Chondrocyte (in vitro differentiated cells): ENCODE measurements at places on chromosomes 7 and 10. TPM values are rescaled to one million over a fixed set of nuclear protein-coding genes. Genes with fewer than 3 reads are reported as not detected.
A peak's percentile ranks its signal among the peaks of the same experiment; 100 is the strongest.

DNA sequence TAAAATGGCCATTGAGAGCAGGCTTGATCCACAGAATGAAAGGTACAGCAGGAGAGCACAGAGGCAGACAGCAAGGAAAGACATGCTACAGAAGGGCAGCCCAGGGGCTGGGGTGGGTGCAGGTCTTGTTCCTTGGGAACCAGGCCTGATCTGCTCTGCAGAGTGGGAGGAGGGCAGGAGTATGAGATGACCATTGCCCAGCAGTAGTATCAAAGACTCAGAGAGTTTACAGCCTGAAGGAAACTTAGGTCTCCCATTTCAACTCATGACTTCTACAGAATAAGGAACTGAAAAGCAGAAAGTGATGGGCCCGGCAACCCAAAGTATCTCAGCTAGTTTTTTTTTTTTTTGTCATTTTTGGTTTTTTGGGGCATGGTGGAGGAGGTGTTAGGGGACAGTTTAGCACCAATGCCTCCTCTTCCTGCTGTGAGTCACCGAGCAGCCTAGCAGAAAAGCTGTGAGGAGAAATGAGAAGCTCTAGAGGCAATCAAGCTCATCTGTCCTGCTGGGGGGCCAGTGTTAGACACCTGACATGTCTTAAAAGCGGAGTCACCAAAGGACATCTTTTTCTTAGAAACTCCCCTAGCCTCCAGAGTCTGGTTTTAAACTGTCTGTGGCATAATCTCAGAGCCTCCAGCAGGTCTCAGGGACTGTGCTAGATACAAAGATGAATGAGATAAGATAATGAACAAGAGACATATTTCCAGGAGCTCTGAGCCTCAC is 34.3 kb upstream of the HERPUD2 start:
- peaks cover 28% of the 10 kb centered on the region for H3K4me1 ChIP-seq
- no peak for DNase-seq
- peak overlapping the region; percentile 86 for H3K27ac ChIP-seq
- no peak overlapping the region for H3K4me3 ChIP-seq

GRCh38 chr10:92384741-92385140 is 93.8 kb downstream of the MARCHF5 start:
- H3K27ac ChIP-seq, result no peak overlapping the region
- H3K36me3 ChIP-seq, result no peaks in the 10 kb centered on the region
- H3K4me1 ChIP-seq, result peaks cover 4% of the 10 kb centered on the region
- no peak overlapping the region for H3K4me3 ChIP-seq

GRCh38 chr10:113056030-113056429 is 106.0 kb downstream of the TCF7L2 start:
- H3K27me3 ChIP-seq, result no peaks in the 10 kb centered on the region
- no peak for DNase-seq
- H3K36me3 ChIP-seq, result no peaks in the 10 kb centered on the region
- H3K4me3 ChIP-seq, result peak overlapping the region; percentile 33
- H3K4me1 ChIP-seq, result peaks cover 35% of the 10 kb centered on the region
- H3K27ac ChIP-seq, result no peak overlapping the region

DNA sequence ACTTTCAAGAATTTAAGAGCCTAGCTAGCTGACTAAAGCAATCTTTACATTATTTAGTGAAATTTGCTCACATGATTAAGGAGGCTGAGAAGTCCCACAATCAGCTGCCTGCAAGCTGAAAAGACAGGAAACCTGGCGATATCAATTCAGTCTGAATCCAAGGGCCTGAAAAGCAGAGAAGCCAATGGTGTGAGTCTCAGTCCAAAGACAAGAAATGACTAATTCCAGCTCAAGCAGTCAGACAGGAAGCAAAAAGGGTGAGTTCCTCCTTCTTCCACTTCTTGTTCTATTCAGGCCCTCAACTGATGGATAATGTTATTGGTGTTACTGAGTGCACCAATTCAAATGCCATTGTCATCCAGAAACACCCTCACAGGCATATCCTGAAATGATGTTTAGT is 1231.6 kb upstream of the CELF2 start:
- H3K27me3 ChIP-seq, result peaks cover 2% of the 10 kb centered on the region
- no peak overlapping the region for H3K27ac ChIP-seq
- no peaks in the 10 kb centered on the region for H3K4me1 ChIP-seq

The PROSER2 gene
- total RNA-seq, result 15.2 to 23.8 TPM (median 15.6 TPM) in 3 replicates

The CYP26A1 gene
- 0.47 to 1.9 TPM (median 0.49 TPM) in 3 replicates for total RNA-seq

The MAGI2 gene
- 5.8 to 11.8 TPM (median 6.0 TPM) in 3 replicates for total RNA-seq

DNA sequence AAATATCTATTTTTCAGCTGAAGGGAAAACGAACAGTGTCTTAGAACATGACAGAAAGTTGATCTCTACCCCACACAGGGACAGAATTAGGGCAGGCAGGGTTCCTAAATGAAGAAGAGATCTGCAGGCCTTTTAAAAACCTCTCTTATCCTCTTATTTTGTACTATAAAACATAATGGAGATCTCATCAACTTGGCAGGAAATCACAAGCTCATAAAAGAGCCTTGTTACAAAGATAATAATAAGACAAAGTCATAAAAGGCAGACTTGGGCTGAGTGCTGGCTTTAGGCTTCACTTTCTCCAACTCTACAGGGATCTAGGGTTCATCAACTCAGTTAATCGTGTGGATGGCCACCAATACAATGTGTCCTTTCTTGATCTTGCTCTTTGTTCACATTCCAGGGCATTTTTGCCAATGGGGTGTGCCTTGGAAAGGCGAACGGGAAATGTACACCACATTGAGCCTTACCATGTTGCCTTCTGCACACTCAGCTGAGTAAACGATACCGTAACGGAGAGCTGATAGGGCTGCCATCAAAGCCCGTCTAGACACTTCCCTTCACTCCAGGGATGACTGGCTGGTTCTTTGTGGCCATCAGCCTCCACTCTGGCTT is 7.1 kb upstream of the TEX36 start:
- H3K27me3 ChIP-seq, result peaks cover 35% of the 10 kb centered on the region
- no peak overlapping the region for H3K27ac ChIP-seq
- H3K4me3 ChIP-seq, result no peak overlapping the region
- peaks cover 7% of the 10 kb centered on the region for H3K4me1 ChIP-seq

DNA sequence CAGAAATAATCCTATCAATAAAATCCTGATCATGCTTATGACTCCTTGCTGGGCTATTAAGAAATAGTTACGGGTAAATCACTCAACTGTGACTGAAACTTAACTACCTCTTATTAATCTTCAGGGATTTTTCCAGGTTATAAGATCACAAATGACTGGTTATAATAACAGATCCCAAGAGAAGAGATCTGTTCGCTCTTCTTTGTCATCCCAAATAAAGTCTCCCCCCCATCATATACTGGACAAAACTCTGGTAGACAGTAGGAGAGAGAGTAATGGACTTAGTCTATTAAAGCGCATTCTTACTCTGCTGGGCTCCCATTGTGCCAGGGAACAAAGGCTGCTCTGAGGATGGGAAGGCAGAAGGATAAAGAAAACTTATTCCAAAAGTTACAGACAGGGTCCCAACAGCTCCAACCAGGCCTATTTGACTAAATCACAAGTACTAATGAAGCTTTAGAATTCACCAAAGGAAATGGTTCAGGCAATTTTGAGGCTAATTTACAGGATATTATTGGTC is 233.7 kb downstream of the DGKI start:
- H3K27ac ChIP-seq, result peak overlapping the region; percentile 62
- no peak overlapping the region for H3K4me3 ChIP-seq
- H3K36me3 ChIP-seq, result peaks cover 15% of the 10 kb centered on the region
- no peak for DNase-seq
